ENCODE measurements at places on chromosomes 4 and X.

- no peak for DNase-seq
These were observed 35.7 kb downstream of the BTC start for GRCh38 chr4:74758551-74759145.

- DNase-seq = no peak
These were observed 26.9 kb downstream of the PAPSS1 start for GRCh38 chr4:107693132-107693531.

DNA sequence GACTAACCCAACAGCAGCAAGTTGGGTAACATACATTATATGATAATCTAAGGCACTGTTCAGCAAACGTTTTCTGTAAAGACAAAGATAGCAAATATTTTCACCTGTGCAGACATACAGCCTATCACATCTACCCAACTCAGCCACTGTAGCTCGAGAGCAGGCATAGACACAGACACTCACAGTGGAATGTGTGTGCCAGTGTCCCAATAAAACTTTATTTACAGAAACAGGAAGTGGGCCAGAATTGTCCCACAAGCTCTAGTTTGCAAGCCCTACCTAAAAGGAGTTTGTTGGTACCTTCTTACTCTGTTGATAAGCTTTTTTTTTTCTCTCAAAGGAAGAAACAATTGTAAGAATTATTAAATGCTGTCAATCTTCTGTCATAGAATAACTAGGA lies 11.9 kb upstream of the FAM9A start:
- DNase-seq = no peak

DNA sequence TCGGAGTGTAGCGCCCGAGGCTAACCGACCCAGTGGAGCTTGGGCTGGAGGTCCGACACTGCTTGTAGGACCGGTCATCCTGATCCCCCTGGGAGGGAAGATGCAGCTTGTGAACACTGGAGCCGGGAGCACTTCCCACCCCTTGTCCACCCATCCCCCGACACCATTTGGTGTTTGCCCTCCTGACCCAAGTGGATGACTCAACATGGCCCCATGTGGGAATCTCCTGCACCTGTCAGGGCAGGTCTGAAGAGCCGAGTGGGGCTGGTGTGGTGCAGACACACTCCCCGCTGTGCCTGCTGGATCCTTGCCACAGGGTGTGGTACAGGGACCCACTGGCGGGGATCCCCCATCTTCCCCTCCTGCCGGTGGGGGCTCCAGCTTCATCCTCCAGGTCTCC lies 90.0 kb upstream of the AFAP1 start:
- DNase-seq = peak; percentile 33

DNA sequence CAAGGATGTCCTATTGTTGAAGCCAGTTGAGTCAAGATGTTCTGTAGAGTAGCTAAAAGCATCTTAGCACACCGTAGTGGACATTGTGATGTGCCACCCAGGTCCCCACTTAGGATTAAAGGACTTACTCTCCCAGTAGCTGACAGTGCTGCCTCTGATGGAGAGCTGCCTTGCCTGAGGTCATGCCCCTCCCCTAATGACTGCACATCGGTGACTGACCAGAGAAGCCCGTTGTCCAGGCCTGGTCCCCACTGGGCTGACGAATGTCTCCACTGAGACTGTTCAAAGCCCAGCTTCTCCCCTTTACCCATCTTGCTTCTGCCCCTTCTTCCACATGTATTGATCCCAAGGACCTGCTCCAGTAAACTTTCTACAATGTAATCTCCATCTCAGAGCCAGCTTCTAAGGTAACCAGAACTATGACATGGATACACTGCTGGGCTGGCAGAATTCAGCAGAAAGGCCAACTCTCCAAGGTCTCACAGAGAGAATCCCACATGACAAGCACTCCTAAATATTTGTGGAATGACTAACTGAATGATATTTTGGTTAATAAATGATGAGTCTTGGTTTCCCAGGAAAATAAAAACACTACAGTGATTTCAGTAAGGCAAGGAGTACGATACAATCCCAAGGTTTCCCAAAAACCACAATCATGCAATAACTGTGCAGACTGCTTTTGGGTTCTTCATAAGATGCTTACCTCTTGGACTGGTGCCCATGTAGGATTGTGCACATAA lies 82.4 kb upstream of the TMEM150C start:
- no peak for DNase-seq

DNA sequence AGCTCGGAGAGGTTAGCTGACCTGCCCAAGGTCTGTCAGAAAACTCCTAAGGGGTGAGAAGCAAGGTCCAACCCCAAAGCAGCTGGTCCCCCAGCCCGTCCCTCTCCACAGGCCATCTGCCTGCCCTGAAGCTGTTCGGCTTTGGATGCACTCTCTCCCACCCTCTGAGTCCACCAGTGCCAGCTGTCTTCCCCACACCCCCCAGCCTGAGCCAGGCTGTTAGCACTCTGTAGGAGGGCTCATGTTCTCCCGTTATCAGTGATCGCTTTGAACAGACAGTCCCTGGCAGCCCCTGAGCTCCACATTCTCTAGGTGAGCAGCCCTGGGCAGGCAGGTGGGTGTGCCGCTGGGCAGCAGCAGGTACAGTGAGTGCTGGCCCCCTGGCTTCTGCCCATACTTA lies 16.0 kb downstream of the ZNF185 start:
- peak; percentile 89 for DNase-seq

GRCh38 chrX:17020356-17020755 lies 73.9 kb downstream of the REPS2 start:
- DNase-seq = no peak

- no peak for DNase-seq
These were observed 1198.7 kb downstream of the PCDH7 start for GRCh38 chr4:31918891-31919290.

GRCh38 chr4:33448948-33449347 lies 2728.8 kb downstream of the PCDH7 start:
- DNase-seq = no peak

DNA sequence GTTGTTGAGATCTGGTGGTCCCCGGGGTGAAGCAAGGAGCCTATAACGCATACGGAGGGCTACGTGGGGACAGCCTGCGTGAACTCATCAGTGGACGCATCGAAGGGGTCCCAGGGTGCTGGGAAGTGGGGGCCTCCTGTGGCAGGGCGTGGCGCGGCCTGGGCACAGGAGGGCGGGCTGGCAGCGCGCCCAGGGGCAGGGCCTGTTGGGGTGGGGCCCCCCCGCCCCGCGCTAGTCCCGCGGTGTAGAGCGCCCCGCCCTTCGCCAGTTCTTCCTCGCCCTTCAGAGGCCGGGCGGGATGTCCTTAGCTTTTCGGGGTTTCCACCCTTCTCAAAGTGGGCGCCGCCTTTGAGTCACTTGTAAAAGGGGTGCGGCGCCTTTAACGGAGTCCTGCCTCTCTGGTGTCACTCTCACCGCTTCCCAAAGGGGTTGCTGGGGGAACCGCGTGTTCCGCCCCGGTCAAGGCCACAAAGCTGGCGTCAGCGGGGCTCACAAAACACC lies 632 bp downstream of the PLP2 start:
- no peak for DNase-seq
